ENCODE measurements at places on chromosomes 2 and 18.

GRCh38 chr2:27133195-27133875 is 1.1 kb downstream of the PREB start:
- DNase-seq = no peak

DNA sequence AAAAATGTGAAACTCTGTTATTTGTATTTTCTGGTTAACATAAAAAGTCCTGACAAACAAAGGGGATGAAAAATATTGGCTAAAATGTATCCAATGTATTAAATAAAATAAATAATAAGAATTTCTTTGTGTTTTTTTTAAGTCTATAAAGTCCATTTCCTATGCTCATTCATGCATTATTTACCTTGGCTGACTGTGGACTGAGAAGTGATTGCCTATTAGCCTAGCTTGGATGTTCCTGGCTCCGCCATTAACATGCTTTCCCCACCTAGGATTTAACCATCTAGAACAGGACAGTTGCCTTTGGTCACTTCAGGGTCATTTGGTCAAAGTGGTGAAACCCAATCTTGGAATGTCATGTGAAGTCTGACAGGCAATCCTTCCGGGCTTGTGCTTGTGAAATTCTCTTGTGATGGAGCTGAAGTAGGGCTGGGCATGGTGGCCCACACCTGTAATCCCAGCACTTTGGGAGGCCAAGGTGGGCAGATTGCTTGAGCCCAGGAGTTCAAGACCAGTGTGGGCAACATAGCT is 60.4 kb upstream of the TANC1 start:
- DNase-seq = no peak

- no peak for DNase-seq
Observed at GRCh38 chr18:78021196-78021595, 771.5 kb downstream of the GALR1 start.

DNA sequence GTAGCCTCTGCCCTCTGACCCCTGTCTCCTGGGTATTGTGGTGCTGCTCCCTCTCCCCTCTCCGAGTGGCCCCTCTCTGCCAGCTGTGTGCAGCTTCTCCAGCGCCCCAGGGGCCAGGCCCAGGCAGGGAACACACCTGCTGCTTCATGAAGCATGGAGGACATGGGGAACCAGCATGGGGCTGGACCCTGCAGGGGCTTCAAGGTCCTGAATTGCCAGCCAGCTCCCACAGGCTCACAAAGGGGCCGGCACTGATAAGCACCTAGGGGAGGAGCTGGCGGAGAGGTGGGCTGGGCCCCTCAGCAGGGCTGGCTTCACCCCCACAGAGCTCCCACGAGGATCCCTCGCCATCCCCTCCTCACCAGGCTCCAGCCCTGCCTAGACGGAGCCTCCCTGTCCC is 77.4 kb upstream of the GPC1 start:
- no peak for DNase-seq

- DNase-seq = no peak
Observed at GRCh38 chr2:62934517-62934916, 116.1 kb upstream of the OTX1 start.

- DNase-seq = no peak
Observed at GRCh38 chr2:165283342-165283741, 44.1 kb downstream of the SCN2A start.

- no peak for DNase-seq
Observed at GRCh38 chr2:236568922-236569572, 578 bp upstream of the ACKR3 start.

DNA sequence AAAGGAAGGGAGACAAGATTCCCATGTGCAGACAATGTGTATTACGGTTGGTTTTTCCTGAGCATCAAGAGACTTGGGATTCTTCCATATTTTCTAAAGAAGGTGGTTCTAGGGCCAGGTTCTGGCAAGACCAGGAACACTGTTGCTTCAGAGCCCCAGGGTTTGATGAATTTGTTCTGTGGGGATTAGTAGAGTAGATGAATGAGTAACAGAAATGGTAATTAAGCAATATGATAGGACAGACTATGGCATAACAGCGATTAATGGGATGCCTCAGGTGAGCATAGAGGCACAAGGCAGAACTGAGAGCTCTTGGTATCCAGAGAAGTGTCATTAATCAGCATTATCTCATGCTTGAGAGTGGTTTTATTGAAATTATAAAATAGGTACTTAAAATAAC is 82.8 kb upstream of the PNPT1 start:
- DNase-seq = no peak

DNA sequence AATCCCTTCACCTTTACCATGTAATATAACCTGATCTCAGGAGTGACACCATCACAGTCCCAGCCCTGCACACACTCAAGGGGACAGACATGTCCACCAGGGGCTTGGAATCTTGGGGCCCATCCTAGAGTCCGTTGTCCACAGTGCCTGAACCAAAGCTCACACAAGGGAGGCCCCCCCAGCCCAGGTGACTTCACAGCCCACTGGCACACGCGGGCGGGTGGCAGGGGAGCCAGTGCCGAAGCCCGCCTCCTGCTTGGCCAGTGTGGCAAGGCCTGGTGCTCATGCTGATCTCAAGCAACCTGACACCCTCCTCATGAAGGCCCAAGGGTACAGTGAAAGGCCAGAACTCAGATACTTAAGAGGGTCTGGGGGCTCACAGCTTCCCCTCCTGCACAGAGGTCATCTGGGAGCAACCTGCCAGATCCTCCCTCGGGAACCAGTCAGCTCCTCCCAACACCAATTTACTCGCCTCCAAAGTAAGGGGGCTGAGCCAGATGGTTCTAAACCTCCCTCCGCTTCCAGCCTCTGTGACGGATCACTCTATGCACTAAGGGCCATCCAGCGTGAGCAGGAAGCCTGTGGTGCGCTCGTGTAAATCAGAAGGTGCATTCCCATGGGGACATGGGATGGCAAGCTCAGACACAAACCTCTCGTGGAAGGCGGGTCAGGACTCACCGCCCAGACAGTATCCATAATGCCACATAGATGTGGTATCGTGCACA is 3.2 kb upstream of the RAB17 start:
- no peak for DNase-seq

GRCh38 chr2:178976351-178976750 is 73.6 kb downstream of the CCDC141 start:
- no peak for DNase-seq

DNA sequence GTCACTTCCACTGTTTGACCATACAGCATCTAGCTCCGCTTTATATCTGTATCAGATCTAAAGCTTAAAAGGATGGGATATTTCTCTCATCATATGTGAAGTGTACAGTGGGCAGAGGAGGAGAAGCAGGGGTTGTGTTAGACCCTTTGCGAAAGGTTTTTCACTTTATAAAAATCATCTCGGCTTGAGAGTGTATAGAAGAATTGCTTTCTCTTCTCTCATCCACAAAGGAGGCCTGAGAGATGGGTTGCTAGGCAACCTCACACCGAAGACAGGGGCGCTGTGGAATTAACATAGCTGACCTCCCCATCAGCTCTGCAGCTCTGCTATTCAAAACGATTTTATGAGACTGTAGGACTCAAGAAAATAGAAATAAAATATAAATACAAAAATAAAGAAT is 70.2 kb upstream of the GALNT3 start:
- DNase-seq = no peak

DNA sequence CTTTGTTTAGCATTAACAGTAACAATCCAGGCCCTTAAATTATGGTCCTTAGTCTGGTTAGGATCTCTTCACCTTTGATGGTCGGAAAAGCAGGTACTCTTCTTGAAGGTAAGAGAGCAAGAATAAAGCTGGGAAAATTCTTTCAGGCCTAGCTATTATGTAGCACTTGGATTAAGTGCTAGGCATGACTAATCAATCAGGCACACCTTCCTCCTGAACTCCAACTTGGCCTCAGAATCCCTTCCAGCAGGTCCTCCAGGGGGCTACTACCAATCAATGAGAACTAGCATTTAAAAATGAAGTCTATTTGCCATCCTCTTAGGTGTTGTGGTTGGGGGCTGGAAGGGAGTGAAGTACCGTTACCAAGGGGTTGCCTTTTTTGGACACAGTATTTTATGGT is 3.7 kb downstream of the SMYD1 start:
- DNase-seq = no peak

DNA sequence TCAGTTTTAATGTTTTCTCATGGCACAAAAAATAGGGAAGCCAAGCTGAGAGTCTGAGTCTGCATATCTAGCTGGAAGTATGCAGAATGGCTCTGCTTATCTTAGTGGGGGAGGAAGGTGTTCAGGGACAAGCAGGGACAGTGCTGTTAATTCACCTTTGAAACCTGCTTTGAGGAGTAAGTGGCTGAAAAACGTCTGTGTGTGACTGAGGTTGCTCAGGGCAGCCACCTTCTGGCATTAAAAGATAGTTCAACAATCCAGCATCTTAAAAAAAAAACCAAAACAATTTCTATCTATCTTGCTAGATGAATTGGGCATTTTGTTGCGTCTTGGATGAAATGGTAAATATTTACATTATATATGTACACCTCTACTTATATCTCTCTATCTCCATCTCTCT is 2.0 kb upstream of the TRPM8 start:
- DNase-seq = no peak

DNA sequence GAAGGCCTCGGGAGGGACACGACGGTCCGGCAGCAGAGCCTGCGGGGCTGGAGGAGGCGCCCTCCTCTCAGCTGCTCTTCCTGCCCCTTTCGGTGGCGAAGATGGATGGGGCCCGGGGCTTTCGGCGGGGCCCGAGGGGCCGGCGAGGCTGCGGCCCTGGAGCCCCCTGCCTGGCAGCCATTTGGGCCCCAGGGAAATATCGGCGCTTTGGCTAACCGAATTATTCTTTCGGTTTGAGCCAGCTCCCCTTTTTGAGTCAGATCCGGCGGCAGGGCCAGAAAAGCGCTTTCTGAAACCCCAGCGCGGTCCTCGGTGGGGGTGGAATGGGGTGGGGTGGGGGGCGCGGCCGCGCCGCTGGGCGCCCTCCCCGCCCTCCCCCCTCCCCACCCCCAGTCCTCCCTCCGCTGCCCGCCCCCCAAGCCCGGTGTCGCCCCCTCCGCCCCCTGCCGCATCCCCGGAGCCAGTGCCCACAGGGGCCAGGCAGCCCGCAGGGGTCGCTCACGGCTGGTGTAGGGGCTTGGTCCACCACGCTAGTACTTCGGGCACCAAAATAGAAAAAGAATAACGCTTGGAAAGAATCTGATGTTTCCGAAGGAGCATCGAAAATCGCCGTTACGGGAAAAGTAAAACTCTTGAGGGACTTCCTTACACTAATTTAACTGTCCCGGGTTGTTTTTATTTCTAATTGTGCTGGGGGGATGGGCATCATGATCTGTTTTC is 9.1 kb upstream of the ARID5A start:
- DNase-seq = peak; percentile 50

GRCh38 chr2:68320118-68320641 is 431 bp upstream of the CNRIP1 start:
- no peak for DNase-seq

DNA sequence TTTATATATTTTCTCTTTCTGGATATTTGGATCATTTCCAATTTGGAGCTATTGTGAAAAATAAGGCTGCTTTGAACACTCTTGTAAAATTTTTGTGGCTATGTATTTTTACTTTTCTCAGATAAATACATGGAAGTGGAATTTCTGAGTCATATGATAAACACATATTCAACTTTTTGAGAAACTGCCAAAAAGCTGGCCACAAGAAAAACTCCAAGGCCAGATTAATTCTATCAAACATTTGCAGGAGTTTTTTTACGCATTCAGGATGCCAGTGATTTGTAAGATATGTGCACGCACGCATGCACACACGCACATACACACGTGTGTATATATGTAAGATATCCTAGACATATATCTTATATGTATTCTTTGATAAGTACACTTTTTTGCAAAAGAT is 477.5 kb upstream of the SPHKAP start:
- no peak for DNase-seq

GRCh38 chr18:76584414-76585310 is 89.6 kb upstream of the ZNF516 start:
- no peak for DNase-seq

GRCh38 chr2:71859211-71859847 is 288.3 kb downstream of the CYP26B1 start:
- DNase-seq = no peak

DNA sequence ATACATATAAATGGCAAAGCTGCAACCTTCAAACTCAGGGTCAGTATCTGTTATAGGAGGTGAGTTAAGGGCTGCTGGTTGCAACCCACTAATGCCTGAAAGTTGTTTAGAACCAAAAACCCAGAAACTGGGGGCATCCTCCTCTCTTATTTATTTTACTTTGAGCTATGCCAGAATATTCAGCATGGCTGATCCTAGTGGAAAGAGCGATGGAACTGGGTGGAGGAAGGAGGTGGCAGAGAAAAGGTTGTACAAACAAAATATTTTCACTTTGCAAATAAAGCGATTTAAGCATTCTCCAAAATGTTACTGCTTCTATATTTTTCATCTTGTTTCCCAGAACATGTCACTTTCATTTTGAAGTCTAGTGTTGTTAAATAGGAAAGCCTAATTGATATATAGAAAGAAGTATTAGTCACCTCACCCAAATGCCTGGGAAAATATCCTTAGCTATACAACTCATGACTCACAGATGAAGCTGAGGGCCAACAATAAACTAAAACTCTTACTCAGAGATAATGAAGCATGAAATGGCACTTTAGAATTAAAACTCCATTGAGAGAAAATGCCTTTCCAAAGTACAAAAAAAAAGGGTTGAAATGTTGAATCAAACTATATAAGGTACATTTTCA is 251.4 kb upstream of the UBE2E3 start:
- no peak for DNase-seq

GRCh38 chr2:10568736-10569432 is 120.8 kb upstream of the ODC1 start:
- no peak for DNase-seq

DNA sequence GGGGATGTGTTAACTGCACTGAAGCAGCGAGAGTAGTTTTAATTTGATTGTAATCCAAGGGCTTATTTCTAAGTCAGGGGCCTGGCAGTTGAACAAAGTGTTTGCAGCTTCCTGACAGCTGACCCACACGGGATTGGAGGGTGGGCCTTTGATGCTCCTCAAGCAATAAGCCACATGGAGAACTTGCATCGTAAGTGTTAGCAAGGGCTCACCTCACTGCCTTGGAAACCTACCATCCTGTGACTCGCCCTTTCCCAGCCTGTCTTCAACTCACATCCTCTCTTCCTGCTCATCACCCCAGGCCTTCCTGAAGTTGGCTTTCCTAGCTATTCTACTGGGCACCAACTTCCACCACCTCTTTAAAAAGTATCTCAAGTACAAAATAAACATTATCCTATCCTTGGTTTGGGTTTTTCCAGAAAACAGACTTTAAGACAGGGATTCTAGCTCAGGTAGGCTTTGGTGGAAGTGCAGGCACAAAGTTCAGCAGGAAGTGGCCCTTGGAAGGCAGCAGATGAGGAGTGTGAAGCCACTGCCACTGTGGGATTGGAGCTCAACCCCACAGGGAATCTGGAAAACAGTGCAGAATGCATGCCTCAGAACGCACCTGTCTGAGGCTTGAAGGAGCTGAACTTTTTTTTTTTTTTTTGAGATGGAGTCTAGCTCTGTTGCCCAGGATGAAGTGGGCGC is 31.6 kb downstream of the B3GNT2 start:
- no peak for DNase-seq
